ENCODE measurements at places on chromosomes 3 and 15. TPM values are rescaled to one million over a fixed set of nuclear protein-coding genes. Genes with fewer than 3 reads are reported as not detected.

The GHRL gene
- total RNA-seq: 0.09 TPM

The UPK1B gene
- total RNA-seq: not detected

The GOLGA8O gene
- 0.09 TPM for total RNA-seq

The CPEB1 gene
- total RNA-seq: not detected

The UROC1 gene
- not detected for total RNA-seq

The UQCC5 gene
- 11.6 TPM for total RNA-seq

Data from endothelial cell of coronary artery (primary cell).